ENCODE measurements at places on chromosomes 3 and 15.

DNA sequence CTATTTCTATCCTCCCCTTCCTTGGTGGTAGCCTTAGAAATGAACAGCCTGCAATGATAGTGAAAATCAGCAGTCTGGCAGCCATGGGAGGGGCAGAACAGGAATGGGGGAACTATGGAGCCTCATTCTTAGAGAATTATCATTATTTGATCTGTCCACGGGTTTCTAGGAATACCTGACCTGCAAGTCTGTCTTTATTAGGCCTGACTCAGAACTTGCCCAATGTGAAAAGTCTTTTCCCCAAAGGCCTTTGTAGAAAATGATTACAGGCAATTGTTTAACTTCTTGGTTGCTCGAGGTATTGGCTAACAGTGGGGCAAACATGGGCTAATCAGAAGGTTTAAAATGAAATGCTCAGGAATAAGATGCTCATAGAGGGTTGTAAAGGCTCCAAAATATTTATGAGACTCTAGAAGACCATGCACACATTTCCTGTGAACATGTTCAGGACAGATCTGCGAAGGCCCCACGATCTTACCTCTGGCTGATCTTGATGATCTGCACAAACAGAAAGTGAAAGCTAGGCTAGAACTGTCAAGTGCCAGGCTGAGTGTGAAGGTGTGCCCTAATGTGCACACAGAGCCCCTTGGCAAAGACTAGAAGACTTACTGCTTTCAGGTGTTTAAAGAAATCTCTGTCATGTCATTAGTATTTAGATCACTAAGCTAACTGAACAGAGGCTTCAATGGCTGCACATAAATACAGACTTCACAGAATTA, 39.6 kb upstream of the LAMP3 start:
- DNase-seq = no peak

DNA sequence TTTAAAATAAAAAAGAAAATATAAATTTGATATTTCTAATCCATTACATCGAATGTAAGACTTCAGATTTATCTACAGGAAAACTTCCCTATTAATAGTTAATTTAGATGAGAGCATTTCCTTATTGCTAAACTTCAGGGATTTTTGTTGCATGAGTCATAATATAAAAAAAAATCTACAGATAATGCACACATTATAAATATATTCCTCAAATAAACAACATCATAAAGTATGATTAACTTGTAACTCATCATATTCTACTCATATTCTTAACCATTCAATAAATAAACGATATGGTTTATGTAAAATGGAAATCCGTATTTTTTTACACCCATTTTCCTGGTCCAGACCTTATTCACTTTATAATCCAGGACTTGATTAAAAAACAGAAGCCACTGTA, 477.0 kb downstream of the EPHA3 start:
- DNase-seq = no peak

DNA sequence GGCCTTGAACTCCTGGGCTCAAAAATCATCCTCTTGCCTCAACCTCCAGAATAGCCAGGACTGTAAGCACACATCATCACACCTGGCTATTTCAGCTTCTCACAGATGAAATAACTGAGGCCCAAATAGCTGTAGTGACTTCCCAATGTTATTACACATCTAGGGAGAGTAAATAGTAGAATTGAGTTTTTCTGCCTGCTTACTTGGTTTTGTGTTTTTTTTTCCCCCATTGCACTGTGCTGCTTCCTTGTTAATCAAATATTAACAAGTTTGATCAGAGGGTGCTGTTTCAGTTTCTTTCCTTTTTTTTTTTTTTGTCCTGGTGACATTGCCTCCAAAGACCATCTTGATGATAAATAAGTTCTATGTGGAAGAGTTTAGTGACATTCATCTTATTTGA, 23.4 kb downstream of the ZNF609 start:
- DNase-seq = no peak

DNA sequence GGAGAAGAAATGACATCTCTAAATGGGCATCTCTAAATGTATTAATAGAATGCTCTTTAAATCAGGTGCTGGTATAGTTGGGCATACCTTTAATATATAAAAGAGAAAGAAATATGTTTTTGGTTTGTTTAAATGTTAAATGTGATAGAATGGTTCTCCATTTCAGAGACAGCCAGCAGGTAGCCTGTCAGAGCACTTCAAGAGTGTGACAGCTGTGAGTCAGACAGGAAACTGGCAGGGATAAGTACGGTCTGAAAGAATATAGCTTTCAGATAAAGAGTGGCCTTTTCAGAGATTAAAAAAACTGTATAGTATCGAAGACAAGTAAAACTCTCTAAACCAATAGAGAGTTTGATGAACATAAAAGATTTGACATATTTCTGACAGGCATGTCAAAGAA, 654.1 kb downstream of the IGSF11 start:
- DNase-seq = no peak

DNA sequence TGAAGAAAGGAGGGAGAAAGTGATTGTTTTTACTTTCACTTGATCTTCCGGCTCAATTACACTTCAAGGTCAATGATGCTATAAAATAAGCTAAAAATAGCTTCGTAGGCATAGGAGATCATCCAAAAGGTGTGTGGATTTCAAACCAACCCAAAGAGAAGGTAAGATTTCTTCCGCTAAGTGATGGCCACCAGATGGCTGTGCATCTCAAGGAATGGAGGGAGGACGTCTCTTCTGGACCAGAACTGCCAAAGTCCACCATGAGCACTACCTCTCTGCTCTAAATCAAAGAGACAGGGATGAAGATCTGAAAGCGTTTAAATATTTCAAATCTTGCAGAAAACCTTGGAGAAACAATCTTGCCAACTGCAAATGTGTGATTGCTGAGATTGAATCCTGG, 199.1 kb upstream of the ZPLD1 start:
- peak; percentile 58 for DNase-seq

- DNase-seq = no peak
Observed at GRCh38 chr15:60541481-60542299, 62.7 kb upstream of the ICE2 start.

- DNase-seq = no peak
Observed at GRCh38 chr15:98983334-98983733, 24.3 kb downstream of the PGPEP1L start.

GRCh38 chr3:28077572-28077971, 163.8 kb upstream of the CMC1 start:
- no peak for DNase-seq

DNA sequence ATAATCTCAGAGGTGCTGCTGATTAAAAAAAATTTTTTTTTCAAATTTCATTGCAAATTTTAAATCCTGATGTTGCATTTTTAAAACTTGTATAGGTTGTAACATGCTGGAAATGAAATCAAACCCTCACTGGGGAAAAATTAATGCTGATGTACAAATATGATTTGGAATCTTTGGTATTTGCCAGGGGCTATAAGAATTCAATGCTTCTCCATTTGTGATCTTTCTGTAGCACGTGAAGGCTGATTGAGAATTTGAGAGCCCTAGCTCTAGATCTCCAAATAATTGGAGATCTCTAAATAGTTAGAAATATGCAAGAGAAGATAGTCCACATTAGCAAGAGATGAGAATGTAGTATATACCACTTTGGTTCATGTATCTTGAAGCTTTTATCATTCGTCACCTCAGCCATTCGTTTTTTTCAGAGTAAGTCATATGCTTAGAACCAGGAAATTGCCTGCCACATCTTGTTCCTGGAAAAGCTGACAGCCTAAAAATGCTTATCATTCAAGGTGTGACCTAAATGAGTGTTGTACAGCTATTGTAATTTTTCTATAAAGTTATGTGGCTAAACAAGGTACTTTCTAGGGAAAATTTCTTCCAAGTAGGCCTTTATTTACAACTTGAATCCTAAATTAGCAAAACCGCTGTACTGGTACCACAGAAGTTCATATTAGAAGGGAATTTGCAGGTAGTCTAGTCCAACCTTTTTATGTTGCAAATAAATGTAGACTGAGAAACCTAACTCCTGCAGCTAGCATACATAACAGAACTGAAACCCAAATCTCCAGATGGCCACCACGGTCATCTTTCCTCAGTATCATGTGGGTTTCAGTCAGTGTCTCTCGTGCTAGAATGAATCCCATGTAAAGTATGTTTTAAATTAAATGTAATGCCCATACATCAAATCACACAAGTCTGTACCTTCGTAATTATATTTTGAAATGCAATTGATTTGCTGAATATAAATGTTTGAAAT, 48.5 kb downstream of the FNDC3B start:
- no peak for DNase-seq

GRCh38 chr3:8255725-8256124, 245.9 kb upstream of the LMCD1 start:
- no peak for DNase-seq

DNA sequence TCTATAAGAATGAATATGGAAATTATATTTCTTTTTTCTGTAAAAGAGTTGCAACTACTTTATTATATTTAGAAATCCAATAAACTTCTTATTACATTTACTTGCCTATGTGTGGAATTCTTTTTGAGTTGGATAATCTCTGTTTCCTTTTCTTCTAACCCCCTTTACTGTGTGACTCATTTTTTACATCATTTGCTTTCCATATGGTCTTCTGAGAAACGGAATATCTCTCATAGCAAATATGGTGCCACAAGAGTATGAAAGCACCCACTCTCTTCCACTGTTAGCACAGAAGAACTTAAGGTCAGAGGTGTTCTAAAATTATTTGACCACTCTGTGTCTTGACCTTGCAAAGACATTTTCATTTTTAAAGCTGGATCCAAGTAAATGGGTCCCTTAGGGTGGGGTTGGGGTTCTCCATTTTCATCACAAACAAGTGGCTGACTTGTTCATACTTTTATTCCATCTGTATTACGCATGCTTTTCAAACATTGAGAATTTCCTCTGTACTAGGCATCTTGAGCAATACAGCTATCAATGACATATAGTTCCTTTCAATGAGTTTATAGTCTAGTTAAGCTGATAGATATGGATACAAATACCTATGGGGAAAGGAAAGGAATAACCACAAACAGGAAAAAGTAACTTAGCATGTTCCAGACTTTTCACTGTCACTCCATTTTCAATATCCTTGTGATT, 281.1 kb upstream of the TPRG1 start:
- DNase-seq = no peak

GRCh38 chr15:67172172-67172571, 82.3 kb downstream of the AAGAB start:
- no peak for DNase-seq

DNA sequence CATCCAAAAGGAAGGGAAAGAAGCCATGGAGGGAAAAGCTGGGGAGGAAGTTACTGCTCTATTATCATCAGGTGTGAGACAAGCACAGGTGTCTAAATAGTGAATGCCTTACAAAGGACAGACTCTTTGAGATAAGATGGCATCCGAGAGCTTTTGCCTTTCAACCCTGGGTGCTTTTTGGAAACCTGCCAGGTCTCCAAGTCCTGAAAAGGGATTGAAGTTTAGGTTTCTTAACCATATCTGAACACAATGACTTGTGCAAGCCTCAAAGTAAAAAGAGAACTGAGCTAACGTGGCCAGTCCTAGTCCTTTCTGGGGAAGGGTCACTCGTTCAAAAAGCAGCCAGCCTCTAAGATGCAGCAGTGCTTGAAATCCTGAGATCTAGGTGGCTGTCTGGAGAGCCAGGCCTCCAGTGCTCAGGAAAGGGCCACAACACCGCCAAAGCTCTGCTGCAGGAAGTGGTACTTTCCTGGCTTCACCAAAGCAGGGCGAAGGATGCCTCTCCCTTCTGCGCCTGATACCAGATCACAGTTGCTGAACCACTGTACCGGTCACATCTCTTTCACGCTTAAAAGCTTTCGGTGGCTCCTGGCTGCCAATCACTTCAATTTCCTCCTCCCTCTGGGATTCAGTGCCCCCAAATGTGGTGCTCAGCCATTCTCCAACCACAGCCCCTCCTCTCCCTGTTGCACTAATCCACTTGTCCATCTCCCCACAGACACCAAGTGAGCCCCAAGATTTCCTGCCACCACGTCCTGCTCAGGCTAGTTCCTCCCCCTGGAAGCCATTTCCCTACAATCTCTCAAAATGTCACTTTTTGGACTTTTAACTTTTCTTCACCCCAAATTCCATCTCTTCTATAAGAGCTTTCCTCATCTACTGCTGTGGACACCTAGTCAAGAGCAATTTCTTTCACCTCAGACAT, 104.1 kb upstream of the LPP start:
- DNase-seq = no peak

DNA sequence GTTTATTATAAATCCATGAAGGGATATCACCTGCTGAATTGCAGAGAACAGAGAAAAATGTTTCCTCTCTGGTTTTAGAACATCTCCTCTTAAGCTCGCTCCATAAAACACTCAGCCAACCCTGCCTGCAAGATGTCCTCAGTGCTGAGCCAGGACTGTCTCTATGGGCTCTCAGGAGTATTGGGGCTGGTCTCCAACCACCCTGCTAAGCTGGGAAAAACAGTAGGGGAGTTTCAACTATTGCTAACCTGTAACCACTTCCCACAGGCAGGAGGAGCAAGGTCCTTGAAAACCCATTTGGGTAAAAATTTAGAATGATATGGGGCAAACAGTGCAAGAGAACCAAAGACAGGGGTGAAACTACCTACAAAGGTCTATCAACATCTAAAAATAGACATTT, 34.3 kb downstream of the MYO1E start:
- no peak for DNase-seq

DNA sequence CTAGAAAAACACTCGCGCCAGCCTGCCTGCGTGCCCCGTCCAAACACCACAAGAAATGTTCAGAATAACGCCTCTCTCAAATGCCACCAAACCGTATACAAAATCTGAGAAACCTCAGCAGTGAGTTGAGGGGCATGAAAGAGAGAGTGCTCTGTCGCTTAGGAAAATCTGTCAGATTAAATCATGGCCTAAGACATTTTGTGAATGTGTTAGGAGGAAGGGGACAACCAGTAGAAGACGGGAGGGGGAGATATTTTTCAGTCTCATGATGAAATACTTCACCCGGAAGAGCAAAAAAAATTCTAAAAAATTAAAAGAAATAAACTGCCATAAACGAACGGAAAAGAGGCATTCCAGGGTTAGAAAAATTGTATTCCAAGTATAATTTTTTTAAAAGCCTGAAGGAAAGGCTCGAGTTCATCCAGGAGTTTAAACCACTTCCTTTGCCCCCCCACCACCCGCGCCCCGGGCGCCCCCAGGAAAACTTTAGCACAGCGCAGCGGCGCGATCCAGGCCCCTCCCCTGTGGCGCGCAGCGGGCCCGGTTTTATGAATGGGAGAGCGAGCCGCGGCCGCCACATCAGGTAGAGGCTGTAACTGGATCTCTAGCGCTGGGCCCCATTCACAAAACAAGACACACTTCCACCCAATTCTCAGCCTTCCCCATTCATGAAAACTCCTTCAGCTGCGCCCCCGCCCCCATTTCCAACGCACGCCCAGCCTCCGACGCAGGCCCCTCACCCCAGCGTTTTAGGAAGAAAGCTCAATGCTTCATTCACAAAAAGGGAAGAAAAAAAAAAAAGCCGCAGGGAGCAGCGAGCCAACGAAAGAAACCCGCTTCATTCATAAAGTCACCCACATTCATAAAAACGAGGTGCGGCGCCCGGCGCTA, 1.4 kb downstream of the ETV5 start:
- peak; percentile 77 for DNase-seq

All from NCI-H1436 (cell line).